ENCODE measurements at places on chromosomes 5 and 9.

DNA sequence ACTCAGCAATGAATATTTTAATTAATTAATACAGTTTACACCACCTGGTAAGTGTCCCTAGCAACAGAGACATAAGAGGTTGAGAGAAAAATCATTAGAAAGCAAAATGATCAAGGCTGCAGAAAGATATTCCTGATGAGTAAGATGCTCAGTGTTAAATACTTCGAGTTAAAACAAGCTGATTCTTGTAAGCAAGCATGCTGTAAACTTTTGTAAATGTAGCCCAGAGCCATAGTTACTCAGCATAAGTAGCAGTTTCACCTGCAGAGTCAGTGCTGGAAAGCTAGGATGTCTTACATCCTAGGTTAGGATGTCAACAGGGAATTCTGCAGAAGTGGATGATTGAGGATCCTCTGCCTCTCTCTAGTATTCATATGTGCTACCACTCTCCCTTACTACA lies 4.2 kb downstream of the PRKACG start:
- no peak for DNase-seq

DNA sequence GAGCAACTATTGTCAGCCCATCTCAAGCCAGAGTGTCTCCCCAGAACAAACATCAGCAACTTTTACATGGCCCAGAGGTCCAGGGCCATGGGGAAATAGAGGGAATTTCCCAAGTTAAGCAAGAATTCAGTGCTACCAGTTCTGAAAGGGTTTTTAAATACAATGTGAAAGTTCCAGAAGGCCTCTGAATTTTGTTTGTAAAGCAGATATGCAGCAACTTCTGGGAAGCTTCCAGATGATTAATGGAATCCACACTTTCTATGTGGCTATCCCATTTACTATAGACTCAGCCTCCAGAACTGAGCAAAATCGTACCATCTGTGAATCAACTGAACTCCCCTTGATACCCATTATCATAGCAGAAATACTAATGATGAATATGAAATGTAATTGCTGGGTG lies 93.8 kb downstream of the FEM1C start:
- DNase-seq = no peak

- no peak for DNase-seq
Observed at GRCh38 chr9:125561509-125562148, 145.4 kb downstream of the MAPKAP1 start.

DNA sequence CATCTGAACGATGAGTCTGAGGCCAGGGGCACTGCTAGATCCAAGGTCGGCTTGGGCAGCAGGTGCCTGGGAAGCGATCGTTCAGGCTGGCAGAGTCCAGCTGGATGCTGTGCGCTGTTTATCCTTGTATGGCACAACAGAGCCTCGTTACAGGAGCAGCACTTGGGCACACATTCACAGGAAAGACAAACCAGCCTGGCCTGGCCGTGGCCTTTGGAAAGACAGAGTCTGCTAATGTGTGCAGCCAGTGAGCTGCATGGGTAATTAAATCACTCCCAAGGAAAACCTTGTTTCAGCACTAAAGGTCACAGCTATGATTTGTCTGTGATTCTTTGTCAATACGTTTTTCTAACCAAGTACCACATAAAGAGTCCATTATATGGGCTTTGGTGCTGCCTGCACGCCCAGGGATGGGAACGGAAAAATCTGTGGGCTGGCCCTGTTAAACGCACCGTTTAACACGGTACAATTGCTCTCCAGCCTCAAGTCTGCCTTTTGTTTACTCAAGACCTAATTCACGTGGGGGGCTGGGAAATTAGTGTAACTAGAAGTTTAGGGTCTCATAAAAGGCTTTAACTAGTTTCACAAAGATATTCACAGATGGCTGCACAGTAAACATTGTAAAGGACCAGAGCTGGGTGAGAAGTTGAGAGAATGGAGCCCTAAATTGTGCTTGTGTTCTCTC lies 509.3 kb downstream of the KDM4C start:
- DNase-seq = no peak

GRCh38 chr5:66802941-66803340 lies 206.7 kb downstream of the MAST4 start:
- no peak for DNase-seq

- no peak for DNase-seq
Observed at GRCh38 chr5:59591162-59591561, 302.4 kb downstream of the PDE4D start.

DNA sequence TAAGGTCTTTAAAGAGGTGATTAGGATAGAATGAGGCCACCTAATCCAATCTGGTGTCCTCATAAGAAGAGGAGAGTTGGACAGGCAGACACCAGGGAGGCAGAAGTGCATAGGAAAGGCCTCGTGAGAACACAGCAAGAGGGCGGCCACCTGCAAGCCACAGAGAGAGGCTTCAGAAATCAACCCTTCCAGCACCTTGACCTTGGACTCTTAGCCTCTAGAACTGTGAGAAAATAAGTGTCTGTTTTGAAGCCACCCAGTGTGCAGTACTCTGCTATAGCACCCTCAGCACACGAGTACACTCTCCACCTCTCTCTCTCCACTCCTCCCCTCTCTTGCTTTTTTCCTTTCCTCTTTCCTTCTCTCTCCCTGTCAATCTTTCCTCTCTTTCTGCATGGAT lies 26.8 kb downstream of the NIPAL4 start:
- no peak for DNase-seq

DNA sequence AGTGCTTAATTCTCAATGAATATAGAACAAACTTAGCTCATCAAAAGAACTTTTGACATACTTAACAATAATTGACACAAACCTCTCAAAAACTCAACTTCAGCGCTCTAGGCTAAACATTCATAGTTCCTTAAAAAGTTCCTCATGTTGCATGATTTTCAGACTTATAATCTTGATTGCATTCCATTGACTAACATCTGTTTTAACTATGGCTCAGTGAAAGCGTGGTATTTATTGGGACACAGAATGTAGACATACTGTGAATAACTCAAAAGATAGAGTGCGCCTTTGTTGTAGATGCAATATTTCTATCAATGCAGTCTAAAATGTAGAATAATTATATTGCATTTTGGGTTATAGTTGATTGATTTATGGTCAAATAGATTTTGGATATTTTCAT lies 227.1 kb upstream of the HAPLN1 start:
- DNase-seq = no peak

- DNase-seq = no peak
Observed at GRCh38 chr9:129032541-129033159, 3.8 kb upstream of the MIGA2 start.

GRCh38 chr9:80561526-80561925 lies 989.8 kb downstream of the TLE4 start:
- DNase-seq = no peak

DNA sequence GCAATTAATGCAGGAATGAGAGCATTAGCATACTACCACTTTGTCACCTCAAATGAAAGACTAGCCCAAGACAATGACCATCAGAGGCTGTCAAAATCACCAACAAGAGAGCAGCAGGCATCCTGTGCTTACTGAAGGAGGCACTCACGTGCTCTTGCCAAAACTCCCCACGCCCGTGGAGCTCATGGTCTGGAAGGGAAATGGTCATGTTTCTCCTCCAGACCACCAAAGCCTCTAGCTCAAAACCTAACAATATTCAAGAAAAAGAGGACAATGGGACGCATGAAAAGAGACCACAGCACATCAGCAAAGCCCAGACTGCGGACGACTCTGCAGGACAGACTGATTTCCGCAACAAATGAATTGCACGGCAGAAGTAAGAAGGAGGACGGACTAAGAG lies 12.8 kb downstream of the AKNA start:
- DNase-seq = no peak

GRCh38 chr9:4382722-4383317 lies 83.0 kb upstream of the GLIS3 start:
- no peak for DNase-seq

DNA sequence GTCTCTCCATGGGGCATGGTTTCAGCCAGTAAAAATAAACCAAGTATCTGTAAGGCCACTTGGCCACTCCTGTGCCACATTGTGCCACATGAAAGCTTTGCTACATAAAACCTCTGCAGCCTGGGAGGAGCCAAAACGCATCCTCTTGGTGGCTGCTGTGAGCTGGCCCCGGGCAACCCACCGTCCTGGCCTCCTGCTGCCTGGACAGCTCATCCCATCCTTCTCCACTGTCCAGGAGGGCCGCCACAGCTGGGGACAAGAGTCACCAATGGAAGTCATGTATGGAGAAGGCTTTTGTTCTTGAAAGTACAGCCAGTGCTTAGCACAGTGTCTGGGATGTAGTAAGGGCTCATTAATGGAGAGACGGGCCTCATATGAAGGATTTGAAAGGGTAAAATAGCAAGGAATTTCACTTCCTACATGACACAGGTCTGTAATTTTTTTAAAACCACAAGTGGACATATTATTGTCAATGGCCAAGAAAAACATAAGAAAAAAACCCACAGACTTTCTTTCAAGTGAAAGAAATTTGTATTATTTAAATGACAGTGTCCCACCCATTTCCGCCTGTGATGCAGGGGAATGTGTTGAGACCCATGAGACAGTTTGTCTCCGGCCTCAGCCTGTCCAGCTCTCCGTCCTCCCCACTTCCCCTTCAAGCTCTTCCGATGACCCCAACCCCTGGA lies 6.6 kb downstream of the PTGES start:
- DNase-seq = no peak
